T1000 (cell line): ENCODE measurements at places on chromosomes 13 and 19.
A peak's percentile ranks its signal among the peaks of the same experiment; 100 is the strongest.

DNA sequence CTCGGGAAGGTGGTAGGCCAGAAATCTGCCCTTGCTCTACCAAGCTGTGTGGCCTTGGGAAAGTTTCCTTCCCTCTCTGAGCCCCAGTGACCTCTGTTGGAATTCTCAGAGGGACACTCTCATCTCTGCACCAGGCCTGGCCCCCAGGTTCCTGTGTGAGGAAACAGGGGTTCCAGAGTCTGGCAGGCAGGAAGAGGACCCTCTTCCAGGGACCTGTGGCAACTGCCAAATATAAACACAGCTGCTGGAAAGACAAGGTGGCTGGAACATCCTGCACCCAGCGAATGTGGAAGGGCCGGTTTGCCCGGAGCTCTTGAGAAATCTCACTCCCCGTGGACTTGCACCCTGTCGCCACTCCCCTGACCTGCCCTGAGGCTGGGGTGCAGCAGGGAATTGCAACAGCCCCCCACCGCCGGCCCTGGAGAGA is 52.8 kb downstream of the GADD45B start:
- no peak for DNase-seq

GRCh38 chr19:48746738-48747575 is at the start of gene IZUMO1:
Gene IZUMO1 (minus strand): TSS chr19:48746909. CDS start chr19:48745859, 1,050 bp downstream.
- DNase-seq, result peak; percentile 93

DNA sequence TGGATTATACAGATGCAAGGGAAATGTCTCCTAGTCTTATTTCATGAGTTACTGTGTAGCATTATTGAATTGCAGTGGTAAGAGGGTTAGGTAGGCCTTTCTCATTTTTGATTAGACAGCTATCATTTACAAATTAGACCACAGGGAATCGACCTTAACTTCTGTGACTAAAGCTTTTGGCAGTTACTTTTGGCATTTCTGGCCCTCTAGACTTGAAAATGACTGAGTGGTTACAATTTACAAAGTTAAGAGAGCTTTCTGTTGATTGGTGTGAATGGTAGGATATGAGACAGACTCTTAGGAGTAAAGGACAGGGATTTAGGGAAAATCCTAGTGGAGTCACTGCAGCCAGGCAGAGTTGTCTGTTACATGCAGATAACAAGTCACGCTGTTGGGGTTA is 86.1 kb downstream of the GGACT start:
- DNase-seq, result no peak

DNA sequence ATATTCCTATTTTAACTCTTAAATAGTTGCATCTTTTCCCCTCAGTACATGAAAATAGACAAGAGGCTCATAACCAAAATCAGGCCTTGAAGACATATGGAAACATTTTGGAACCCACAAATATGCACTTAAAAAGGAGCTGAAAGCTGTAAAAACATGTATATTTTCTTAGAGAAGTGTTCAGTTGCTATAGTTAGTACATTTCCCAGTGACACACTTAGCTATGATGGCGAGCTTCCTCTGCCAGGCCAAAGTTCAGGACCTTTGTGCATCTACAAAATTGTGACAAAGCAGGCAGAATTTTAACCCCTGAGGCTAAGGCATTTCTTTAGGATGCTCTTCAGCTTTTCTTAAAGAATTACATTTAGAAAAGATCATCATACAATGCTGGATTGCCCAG is 54.5 kb downstream of the RCBTB2 start:
- no peak for DNase-seq

DNA sequence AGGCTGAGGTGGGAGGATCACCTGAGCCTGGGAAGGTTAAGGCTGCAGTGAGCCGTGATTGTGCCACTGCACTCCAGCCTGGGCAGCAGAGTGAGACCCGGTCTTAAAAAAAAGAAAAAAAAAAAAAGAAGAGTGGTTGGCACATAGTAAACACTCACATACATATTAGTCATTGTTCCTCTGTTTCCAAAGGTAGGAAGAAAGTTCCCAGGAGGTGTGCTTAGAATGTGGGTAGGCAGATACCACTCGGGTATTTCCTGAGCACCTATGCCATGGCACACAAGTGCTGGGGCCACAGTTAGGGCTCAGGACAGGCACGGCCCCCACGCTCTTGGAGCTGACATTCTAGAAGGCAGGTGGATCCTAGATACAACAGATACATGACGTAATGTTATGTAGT is 41.4 kb downstream of the SIPA1L3 start:
- no peak for DNase-seq

- DNase-seq, result no peak
Observed at GRCh38 chr19:52734331-52734892, 432 bp downstream of the ZNF611 start.

DNA sequence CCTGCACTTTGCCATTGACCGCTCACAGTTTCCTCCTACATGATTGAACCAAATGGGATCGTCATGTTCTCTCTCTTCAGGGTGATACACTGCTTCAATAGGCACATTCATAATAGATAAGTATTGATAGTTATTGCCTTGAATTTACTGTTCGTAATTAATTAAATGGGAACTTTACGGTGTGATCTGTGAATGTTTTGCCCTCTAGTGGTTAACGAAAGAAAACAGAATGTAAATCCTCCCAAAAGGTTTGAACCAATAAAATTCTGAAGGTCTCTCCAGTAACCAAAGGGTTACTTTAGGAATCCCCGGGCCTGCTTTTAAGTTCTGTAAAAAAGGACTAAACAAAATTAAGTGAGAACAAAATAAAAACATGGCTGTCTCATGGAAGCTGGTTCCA is 389.3 kb downstream of the DACH1 start:
- DNase-seq, result no peak

GRCh38 chr13:101709952-101710351 is 257.5 kb downstream of the ITGBL1 start:
- no peak for DNase-seq

DNA sequence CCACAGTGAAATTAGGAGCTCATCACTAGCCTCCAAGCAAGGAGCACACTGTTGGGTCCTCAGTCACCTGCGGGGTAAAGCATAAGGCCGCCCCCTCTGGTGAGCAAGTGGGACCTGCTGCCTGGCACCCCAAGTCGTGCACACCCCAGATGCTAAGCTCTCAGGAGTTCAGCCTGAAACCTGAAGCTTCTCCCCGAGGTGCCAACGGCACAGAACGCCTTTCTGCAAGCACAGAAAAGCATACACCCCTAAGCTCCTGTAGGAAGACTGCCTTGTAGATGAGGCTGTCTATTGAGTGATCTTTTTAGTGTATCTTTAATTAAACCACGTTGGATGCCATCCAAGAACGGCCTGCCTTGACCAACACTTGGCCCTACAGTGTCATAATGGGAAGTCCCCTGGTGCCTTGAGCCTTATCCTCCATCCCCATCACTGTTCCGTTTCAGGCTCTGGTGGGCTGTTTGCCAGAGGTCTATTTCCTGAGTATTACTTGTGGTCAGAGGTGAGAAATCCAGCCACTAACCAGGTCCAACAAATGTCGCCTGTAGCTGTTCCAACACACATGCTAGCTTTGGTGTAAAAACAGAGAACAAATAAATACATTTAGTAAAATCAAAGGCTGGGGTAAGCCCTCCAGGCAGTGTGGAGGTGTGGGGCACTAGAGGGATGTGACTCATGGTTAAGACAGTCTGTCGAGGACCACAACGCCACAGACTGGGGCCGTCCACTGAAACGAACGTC is 44.8 kb downstream of the C13orf42 start:
- DNase-seq, result no peak
